Aortic smooth muscle cell (primary cell): ENCODE measurements at places on chromosomes 1 and 21. TPM values are rescaled to one million over a fixed set of nuclear protein-coding genes. Genes with fewer than 3 reads are reported as not detected.

Gene CD1B
- not detected in 2 replicates for total RNA-seq

Gene TEX38
- not detected in 2 replicates for total RNA-seq

Gene NTMT2
- not detected in 2 replicates for total RNA-seq

Gene SPRR4
- not detected in 2 replicates for total RNA-seq

Gene OR2L3
- not detected in 2 replicates for total RNA-seq

Gene BSND
- total RNA-seq: not detected in 2 replicates

Gene LEMD1
- total RNA-seq: not detected in 2 replicates

Gene RNF186
- not detected in 2 replicates for total RNA-seq

Gene CD101
- total RNA-seq: 0.26 and 0.31 TPM in 2 replicates

Gene FCRL6
- total RNA-seq: not detected in 2 replicates

Gene HIVEP3
- 0.26 and 0.31 TPM in 2 replicates for total RNA-seq

Gene ST6GALNAC3
- total RNA-seq: 0.44 and 0.92 TPM in 2 replicates

Gene TBX15
- 0.25 and 1.6 TPM in 2 replicates for total RNA-seq

Gene GJB5
- total RNA-seq: not detected in 2 replicates

Gene TMEM52
- total RNA-seq: not detected in 2 replicates

Gene FAM76A
- total RNA-seq: 17.6 and 25.6 TPM in 2 replicates

Gene HES3
- not detected in 2 replicates for total RNA-seq

Gene GPR161
- total RNA-seq: 11.4 and 13.2 TPM in 2 replicates

Gene C8A
- not detected in 2 replicates for total RNA-seq

Gene GAS5
- 252 and 350 TPM in 2 replicates for total RNA-seq

Gene ACP6
- total RNA-seq: 4.5 and 5.5 TPM in 2 replicates

Gene IL6R
- 11.8 and 22.7 TPM in 2 replicates for total RNA-seq

Gene MANEAL
- 0.99 and 2.2 TPM in 2 replicates for total RNA-seq

Gene KMO
- total RNA-seq: 0.06 and 0.53 TPM in 2 replicates

Gene IFI44
- total RNA-seq: 16.6 and 20.1 TPM in 2 replicates

Gene DCAF6
- 50.6 and 61.7 TPM in 2 replicates for total RNA-seq

Gene DPYD
- total RNA-seq: 62.0 and 80.0 TPM in 2 replicates

Gene PDC
- total RNA-seq: 0.06 TPM in 1 of 2 replicates, not detected in the other

Gene HNRNPR
- total RNA-seq: 93.2 and 105 TPM in 2 replicates

Gene MTARC2
- total RNA-seq: 7.9 and 10.7 TPM in 2 replicates

Gene HHAT
- total RNA-seq: 4.5 and 5.8 TPM in 2 replicates

Gene HTR6
- 0.06 and 0.13 TPM in 2 replicates for total RNA-seq

Gene TDRD5
- total RNA-seq: not detected in 2 replicates

Gene SPATA1
- 0.92 and 0.93 TPM in 2 replicates for total RNA-seq

Gene KRTAP12-2
- total RNA-seq: not detected in 2 replicates

Gene ACTA1
- not detected in 2 replicates for total RNA-seq

Gene SLC16A1
- total RNA-seq: 25.4 and 36.2 TPM in 2 replicates

Gene RCC2
- 19.8 and 27.2 TPM in 2 replicates for total RNA-seq

Gene OSCP1
- 9.9 and 11.9 TPM in 2 replicates for total RNA-seq

Gene TMCO2
- total RNA-seq: not detected in 2 replicates

Gene ZBTB8B
- total RNA-seq: under 0.01 TPM in 2 replicates

Gene LTN1
- total RNA-seq: 22.3 and 23.0 TPM in 2 replicates

Gene LCA5L
- total RNA-seq: 1.3 and 1.8 TPM in 2 replicates

Gene USH2A
- under 0.01 TPM in 1 of 2 replicates, not detected in the other for total RNA-seq

Gene FAM72C
- 0.44 and 1.5 TPM in 2 replicates for total RNA-seq

Gene TRIM63
- total RNA-seq: under 0.01 TPM in 1 of 2 replicates, not detected in the other

Gene RYR2
- total RNA-seq: not detected in 2 replicates

Gene CHI3L1
- total RNA-seq: 0.06 and 0.13 TPM in 2 replicates

Gene SYDE2
- total RNA-seq: 3.2 and 4.4 TPM in 2 replicates

Gene MAP3K21
- total RNA-seq: not detected in 2 replicates

Gene RIIAD1
- total RNA-seq: 1.1 TPM in 1 of 2 replicates, not detected in the other

Gene B3GALT5
- total RNA-seq: under 0.01 TPM in 2 replicates

Gene OPRD1
- total RNA-seq: under 0.01 TPM in 1 of 2 replicates, not detected in the other

Gene CFHR5
- total RNA-seq: not detected in 2 replicates

Gene AMY1B
- total RNA-seq: not detected in 2 replicates

Gene GIPC2
- total RNA-seq: 0.62 and 0.92 TPM in 2 replicates

Gene CFAP45
- total RNA-seq: 1.3 TPM in 2 replicates

Gene SEMA4A
- total RNA-seq: 3.0 and 6.8 TPM in 2 replicates
